Activated T-helper 9 cell treated with anti-CD3 and anti-CD28 coated beads, Interleukin-2, amount 50 U/mL, for 16 hours (primary cell): ENCODE measurements at places on chromosomes 2 and 18.

- DNase-seq, result no peak
Measured at GRCh38 chr2:98346311-98347236, at the start of gene CNGA3. CNGA3 (plus strand) TSS chr2:98346456; CDS start chr2:98369976, 23,520 bp downstream.

DNA sequence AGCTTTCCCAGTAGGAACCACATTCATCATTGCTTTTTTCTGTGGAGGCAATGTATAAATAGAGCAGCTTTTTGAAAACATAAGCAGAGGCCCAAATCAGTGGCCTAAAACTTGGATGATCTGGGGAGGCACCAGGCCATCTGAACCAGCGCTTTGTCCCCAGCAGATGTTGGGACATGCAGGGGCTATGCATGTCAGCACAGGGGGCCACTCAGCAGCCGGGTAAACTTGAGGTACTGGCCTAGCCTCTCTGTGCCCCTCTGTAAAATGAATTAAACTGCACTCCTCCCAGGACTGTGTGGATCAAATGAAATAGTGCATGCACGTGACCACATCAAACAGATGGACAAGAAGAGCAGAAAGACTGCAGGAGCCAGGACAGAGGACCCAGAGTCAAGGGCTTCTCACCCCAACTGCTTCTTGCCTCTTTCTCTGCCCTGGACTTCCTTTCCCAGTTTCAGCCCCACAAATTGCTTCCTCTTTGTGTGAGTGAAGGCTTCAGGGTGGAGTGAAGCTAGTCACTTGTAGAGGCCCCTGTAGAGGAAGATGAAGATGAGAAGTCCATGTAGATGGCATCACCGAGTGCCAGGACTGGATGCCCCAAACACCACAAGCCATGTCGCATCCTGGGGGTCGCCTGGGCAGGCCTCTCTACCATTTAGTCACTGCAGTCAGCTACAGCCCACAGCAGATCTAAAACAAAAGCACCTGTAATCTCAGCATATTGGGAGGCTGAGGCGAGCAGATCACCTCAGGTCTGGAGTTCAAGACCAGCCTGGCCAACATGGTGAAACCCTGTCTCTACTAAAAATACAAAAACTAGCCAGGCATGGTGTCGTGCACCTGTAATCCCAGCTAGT is 53.2 kb downstream of the IMPA2 start:
- DNase-seq, result no peak

- DNase-seq, result no peak
Measured at GRCh38 chr18:22814329-22814703, 118.8 kb upstream of the RBBP8 start.

DNA sequence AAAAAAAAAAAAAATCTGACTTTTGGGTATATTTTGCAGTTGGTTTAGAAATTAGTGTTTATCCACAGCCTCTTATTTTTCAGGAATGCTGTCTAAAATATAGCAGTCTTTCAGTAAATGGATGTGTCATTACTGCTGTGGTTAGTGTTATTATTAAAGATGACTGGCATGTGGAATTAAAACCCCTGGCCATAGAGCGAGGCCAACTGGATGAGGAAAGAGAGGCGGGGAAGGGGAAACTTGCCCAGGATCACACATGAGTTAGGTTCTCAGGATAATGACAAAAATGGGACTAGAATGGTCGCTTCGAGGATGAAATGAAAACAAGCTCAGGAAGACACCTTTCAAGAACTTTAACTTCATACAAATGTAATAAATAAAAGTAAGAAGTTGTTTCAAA is 57.4 kb upstream of the APCDD1 start:
- no peak for DNase-seq

DNA sequence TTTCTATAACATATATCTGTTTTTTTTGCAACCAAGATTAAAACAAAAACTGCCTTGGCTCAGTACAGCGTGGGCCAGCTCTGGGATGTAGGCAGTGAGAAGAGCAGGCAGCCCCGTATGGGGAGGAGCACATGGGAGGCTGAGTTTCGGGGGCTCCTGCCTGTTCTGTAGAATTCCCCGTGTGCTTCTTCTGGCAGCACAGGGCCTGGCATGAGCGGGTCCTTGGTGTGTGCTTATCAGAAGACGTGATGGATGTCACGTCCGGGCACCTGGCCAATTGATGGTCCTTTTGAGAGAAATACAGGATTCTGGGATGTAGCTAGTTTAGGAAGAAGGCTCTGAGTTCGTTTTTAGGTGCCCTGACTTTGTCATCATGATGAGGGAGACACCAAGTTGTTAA is 16.2 kb downstream of the IMPA2 start:
- DNase-seq, result no peak

GRCh38 chr2:182228073-182228473 is 198.8 kb downstream of the PDE1A start:
- no peak for DNase-seq

DNA sequence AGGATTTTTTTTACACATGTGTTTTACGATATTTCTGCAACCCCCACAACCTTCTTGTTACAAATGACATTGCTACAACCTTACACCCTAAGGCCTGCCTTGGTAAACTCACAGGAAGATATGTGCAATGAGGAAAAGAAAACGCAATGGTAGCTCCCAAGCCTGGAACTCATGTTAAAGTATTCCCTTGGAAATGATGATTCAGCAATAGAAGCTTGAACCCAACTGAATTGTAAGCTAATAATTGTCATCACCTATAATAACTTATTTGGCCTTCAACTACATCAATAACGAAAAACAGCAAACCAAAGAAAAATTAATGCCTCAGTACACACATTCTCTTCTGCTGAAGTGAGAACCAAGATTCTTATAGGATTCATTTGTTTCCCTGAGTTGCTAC is 491.0 kb downstream of the LRP1B start:
- no peak for DNase-seq

DNA sequence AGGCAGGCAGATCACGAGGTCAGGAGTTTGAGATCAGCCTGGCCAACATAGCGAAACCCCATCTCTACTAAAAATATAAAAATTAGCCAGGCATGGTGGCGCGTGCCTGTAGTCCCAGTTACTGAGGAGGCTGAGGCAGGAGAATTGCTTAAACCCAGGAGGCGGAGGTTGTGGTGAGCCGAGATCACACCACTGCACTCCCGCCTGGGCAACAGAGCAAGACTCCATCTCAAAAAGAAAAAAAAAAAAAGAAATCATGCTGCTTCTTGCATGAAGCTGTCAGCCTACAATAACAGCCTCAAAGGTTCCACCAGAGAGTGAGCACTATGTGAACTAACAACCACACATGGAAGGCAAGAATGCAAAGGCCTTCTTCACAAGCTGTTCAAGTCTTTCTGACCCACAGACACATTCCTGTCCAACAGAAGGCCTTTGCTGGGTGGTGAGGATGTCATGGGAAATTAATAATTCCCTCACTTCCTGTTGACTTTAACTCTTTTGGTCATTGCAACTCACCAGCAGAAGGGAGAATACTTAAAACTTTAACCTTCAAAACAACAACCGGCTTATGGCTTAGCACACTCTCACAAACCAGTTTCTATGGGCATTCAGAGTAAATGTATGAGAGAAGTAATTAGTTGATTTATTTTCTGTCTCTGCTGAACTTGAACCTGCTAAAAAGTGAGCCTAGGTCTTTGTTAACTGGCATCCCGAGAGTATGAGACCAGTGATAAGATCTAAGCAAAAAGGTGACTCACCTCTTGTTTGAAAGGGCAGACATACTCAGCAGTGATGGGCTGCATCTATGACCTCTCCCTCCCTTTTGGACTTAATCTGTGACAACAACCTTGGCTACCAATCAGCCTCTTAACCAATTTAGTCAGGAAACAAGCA is 11.8 kb downstream of the PLEKHM3 start:
- DNase-seq, result no peak

DNA sequence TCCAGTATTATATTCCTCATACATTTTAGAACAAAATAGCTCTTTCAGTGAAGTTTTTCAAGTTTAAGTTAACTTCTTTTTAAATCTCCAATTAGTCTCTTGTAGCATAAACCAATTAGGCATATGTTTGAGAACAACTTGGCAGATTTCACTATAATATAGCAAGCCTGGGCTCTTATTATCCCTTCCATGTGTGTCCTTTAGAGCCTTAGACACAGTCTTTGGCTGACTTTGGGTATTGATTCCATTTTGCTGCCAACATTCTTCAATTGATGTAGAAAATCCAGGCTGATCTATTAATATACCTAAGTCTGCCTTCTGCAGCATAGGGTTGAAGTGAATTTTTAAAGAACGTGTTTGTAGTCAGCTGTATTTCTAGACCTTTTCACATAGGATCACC is 179.1 kb upstream of the RPRM start:
- no peak for DNase-seq

GRCh38 chr18:78998371-78999071 is 18.9 kb downstream of the SALL3 start:
- DNase-seq, result no peak

- DNase-seq, result no peak
Measured at GRCh38 chr2:96895746-96896651, 26.1 kb upstream of the SEMA4C start.

GRCh38 chr2:201220102-201220570 is 37.2 kb downstream of the CASP10 start:
- no peak for DNase-seq

DNA sequence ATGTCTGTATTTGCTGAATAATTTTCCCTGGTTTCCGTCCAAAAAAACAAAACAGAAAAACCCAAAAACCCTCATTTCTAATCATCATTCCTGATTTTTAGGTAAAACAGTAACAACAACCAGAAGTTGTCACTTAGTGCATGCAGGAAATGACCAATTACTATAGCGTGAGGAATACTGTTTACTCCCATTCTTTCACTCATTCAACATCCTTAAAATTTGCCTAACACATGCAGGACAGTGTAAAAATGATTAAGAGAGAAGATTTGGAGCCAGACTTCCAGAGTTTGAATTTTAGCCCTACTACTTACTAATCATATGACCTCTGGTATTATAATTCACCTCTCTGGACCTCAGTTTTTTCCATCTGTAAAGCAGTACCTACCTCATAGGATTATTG is 83.1 kb downstream of the FIGN start:
- DNase-seq, result no peak

DNA sequence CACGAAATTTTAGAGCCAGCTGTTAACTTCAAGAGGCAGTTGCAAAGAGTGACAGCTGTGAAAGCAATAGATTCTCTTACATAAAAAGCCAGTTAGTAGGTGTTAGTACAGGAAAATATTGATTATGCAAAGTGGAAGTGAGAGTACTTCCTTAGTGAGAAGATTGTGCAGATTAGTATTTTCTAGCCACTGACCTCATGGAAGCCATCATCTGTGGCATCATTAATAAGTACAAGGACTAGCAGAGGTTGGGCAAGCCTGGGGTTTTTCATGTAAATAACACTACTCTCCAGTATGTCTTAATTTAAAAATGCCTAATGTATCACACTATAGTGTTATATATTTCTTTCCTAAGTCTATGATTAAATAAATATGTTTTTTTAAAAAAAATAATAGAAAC is 166.2 kb upstream of the DTNA start:
- DNase-seq, result no peak

DNA sequence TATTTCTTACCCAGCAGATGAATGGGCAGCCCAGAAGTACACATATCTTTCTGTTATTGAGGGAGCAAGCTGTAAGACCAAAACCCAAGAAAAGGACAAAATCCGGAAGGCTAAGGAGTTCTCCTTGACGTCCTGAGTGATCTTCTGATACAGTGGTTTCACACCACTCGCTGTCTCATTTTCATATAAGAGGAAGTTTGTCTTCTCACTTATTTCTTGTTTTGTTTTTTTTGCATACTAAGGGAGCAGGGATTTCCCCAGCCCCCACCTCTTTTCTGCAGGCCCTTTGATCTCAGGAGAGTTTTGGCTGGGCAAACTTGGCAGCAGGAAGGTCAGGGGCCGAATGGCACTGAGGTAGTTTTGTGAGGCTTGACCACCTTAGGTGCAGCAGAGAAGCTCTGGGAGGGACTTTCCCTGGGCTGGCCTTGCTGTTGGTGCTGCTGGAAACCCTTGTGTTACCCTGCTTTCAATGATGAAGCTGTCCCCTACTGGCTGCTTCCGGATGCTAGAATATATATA is 13.3 kb downstream of the CHRNA1 start:
- DNase-seq, result peak; percentile 28
